ENCODE measurements at places on chromosomes 5 and 9.

DNA sequence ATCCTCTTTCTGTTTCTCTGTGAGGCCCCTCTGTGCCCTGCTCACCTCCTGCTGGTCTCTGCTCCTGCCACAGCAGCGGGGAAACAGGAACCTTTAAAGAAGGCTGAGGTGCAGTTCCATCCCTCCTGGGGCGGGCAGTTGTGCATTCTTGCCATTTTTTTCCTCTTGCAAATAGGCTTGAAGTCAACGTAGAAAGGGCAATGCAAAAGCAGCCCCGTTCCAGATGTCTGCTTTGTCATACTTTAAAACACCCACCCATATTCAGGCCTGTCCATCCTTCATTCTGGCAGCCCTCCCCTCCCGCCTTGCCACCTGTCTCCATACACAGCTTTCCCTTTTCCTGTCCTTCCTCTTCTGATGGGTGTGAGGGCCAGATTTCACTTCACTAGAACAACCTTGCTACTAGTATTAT, 65.4 kb upstream of the KLF9 start:
- H3K27me3 ChIP-seq = no peaks in the 10 kb centered on the region
- peaks cover 14% of the 10 kb centered on the region for H3K4me1 ChIP-seq
- no peaks in the 10 kb centered on the region for H3K36me3 ChIP-seq
- no peak for DNase-seq

- no peak for DNase-seq
- no peaks in the 10 kb centered on the region for H3K4me1 ChIP-seq
- H3K27me3 ChIP-seq = no peaks in the 10 kb centered on the region
- peaks cover 8% of the 10 kb centered on the region for H3K36me3 ChIP-seq
Measured at GRCh38 chr5:80704221-80704620, 49.4 kb upstream of the DHFR start.

- H3K4me3 ChIP-seq = peak overlapping the region; percentile 30
- H3K27me3 ChIP-seq = peaks cover 10% of the 10 kb centered on the region
- peaks cover 8% of the 10 kb centered on the region for H3K4me1 ChIP-seq
- peak; percentile 52 for DNase-seq
Measured at GRCh38 chr9:126915281-126915816, 767 bp downstream of the RALGPS1 start.

GRCh38 chr5:77641397-77641943, 3.0 kb upstream of the OTP start:
- DNase-seq = peak; percentile 12
- H3K36me3 ChIP-seq = no peaks in the 10 kb centered on the region
- H3K27ac ChIP-seq = no peak overlapping the region
- peaks cover 54% of the 10 kb centered on the region for H3K27me3 ChIP-seq
- no peaks in the 10 kb centered on the region for H3K4me1 ChIP-seq
- no peak overlapping the region for H3K4me3 ChIP-seq

- no peak overlapping the region for H3K4me3 ChIP-seq
- H3K36me3 ChIP-seq = no peaks in the 10 kb centered on the region
- no peaks in the 10 kb centered on the region for H3K27me3 ChIP-seq
- no peak for DNase-seq
- H3K27ac ChIP-seq = no peak overlapping the region
Measured at GRCh38 chr5:113204525-113205161, 228.0 kb downstream of the DCP2 start.

GRCh38 chr9:136572003-136572827, 26.4 kb upstream of the NOTCH1 start:
- no peak overlapping the region for H3K27ac ChIP-seq
- DNase-seq = no peak
- no peaks in the 10 kb centered on the region for H3K27me3 ChIP-seq
- no peaks in the 10 kb centered on the region for H3K36me3 ChIP-seq
- peaks cover 2% of the 10 kb centered on the region for H3K4me1 ChIP-seq

DNA sequence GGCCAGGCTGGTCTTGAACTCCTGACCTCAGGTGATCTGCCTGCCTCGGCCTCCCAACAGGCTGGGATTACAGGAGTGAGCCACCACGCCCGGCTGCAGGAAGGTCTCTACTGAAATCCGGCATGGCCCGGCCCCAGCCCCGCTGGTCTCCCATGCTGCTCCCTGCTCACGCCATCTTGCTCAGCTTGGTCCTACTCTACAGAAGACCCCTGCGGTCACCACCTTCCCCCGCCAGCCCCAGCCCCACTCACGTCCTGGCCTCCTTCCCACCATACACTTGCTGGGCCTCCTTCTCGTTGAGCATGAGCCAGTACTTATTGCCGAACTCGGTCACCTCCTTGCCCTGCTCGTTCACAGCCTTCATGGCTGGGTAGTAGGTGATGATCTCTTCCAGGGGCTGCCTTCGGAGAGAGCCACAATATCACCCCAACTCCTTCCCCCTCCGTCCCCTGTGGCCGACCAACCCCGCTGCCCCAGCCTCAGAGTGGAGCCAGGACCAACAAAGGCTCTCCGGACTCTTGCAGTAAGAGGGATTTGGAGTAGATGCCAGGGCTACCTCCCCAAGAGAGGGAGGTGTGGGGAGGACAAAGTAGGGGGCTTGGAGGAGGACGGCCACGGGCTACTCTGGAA, 4.0 kb downstream of the PTGES2 start:
- H3K4me1 ChIP-seq = no peaks in the 10 kb centered on the region
- no peak overlapping the region for H3K4me3 ChIP-seq
- DNase-seq = no peak
- peaks cover 51% of the 10 kb centered on the region for H3K36me3 ChIP-seq
- H3K27ac ChIP-seq = no peak overlapping the region

DNA sequence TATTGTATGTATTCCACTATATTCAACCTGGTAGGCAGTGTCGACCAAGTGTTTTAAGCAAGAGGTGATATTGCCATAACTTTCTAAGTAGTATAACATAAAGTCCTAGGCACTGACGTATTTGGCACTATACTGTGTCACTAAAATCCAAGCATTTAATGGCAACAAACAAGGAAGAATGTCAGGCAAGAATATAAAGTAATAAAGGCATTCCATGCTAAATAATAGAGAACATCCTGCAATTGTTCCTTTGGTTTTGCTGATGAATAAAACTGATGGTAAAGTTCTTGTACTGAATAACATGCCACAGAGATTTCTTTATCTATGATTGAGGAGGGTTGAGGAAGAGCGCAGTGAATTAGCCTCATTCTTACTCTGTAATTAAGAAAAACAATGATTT, 256.9 kb downstream of the HINT1 start:
- no peak overlapping the region for H3K27ac ChIP-seq
- DNase-seq = no peak
- H3K27me3 ChIP-seq = no peaks in the 10 kb centered on the region
- no peak overlapping the region for H3K4me3 ChIP-seq
- H3K36me3 ChIP-seq = no peaks in the 10 kb centered on the region
- H3K4me1 ChIP-seq = no peaks in the 10 kb centered on the region

DNA sequence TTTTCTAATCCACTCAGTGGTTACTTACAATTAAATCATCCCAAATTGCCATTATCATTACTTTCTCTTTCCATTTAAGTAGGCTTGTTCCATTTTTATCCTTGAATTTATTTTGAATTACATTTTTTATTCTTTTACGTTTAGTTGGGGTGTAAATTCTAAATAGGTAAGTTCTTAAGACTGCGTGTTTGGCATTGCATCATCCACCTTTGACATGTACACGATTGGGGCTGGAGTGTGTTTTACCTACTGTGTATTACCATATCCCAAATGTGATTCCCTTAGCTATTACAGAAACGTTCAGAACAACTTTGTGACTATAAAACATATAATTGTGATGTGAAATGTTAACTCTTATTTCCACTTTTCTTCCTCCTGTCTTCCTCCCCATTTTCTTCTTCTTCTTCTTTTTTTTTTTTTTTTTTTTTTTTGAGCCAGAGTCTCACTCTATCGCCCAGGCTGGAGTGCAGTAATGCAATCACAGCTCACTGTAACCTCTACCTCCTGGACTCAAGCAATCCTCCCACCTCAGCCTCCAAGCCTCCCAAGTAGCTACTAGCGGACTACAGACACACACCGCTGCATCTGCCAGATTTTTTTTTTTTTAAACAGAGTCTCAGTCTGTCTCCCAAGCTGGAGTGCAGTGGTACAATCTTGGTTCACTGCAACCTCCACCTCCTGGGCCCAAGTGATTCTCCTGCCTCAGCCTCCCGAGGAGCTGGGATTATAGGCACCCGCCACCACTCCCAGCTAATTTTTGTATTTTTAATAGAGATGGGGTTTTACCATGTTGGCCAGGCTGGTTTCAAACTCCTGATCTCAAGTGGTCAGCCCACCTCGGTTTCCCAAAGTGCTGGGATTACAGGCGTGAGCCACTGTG, 16.7 kb downstream of the MARVELD2 start:
- no peak for DNase-seq
- H3K4me1 ChIP-seq = peaks cover 3% of the 10 kb centered on the region
- H3K27ac ChIP-seq = no peak overlapping the region
- no peaks in the 10 kb centered on the region for H3K36me3 ChIP-seq
- H3K4me3 ChIP-seq = no peak overlapping the region

- H3K36me3 ChIP-seq = no peaks in the 10 kb centered on the region
- no peak overlapping the region for H3K27ac ChIP-seq
- peak; percentile 14 for DNase-seq
- no peaks in the 10 kb centered on the region for H3K4me1 ChIP-seq
- no peak overlapping the region for H3K4me3 ChIP-seq
Measured at GRCh38 chr9:93237540-93237939, 53.6 kb downstream of the WNK2 start.

DNA sequence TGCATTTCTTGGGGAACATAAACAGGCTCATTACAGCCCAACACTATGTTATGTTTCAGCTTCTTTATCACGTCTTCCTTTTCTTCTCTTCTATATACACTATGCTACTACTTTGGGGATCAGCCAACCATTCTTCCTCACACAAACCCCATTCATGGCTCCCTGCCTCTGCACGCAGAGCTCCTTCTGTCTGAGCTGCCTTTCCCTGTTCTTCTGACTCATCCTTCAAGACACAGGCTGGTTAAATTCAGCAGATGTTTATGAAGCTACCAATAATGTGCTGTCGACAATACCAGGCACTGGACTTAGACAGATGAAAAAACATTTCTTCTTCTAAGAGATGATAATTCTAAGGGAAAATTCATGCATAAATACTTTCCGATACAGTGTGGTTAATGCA, 102.5 kb upstream of the TXNDC8 start:
- no peaks in the 10 kb centered on the region for H3K36me3 ChIP-seq
- no peaks in the 10 kb centered on the region for H3K4me1 ChIP-seq
- H3K4me3 ChIP-seq = no peak overlapping the region
- DNase-seq = no peak
- H3K27me3 ChIP-seq = peaks cover 5% of the 10 kb centered on the region
- H3K27ac ChIP-seq = no peak overlapping the region

- no peaks in the 10 kb centered on the region for H3K4me1 ChIP-seq
- no peak overlapping the region for H3K4me3 ChIP-seq
- no peaks in the 10 kb centered on the region for H3K27me3 ChIP-seq
- H3K27ac ChIP-seq = no peak overlapping the region
Measured at GRCh38 chr5:143562935-143563334, 159.4 kb upstream of the NR3C1 start.

DNA sequence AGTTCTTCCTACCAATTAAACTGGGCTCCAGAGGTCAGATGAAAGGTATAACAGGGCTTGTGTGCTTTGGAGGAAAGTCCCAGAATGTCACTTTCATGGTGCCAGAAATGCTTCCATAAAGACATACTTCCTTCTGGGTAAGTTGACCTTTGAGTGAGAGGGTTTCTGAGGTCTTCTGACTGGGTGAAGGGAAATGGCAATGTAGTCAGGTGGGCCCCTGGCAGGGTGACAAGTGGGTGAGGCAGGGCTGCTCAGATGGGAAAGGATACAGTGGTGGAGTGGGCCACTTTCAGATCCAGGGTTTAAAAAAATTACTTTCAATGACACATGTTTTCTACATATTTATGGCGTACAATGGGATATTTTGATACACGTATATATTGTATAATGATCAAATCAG, 136.5 kb upstream of the PITX1 start:
- H3K36me3 ChIP-seq = no peaks in the 10 kb centered on the region
- H3K27ac ChIP-seq = no peak overlapping the region
- H3K4me3 ChIP-seq = no peak overlapping the region
- H3K27me3 ChIP-seq = peaks cover 3% of the 10 kb centered on the region
- DNase-seq = no peak

GRCh38 chr5:35502206-35502605, 115.5 kb upstream of the SPEF2 start:
- H3K27me3 ChIP-seq = no peaks in the 10 kb centered on the region
- no peak overlapping the region for H3K4me3 ChIP-seq
- DNase-seq = no peak
